Naive thymus-derived CD4-positive, alpha-beta T cell (primary cell): ENCODE measurements at places on chromosomes 7 and 10. TPM values are rescaled to one million over a fixed set of nuclear protein-coding genes. Genes with fewer than 3 reads are reported as not detected.

DNA sequence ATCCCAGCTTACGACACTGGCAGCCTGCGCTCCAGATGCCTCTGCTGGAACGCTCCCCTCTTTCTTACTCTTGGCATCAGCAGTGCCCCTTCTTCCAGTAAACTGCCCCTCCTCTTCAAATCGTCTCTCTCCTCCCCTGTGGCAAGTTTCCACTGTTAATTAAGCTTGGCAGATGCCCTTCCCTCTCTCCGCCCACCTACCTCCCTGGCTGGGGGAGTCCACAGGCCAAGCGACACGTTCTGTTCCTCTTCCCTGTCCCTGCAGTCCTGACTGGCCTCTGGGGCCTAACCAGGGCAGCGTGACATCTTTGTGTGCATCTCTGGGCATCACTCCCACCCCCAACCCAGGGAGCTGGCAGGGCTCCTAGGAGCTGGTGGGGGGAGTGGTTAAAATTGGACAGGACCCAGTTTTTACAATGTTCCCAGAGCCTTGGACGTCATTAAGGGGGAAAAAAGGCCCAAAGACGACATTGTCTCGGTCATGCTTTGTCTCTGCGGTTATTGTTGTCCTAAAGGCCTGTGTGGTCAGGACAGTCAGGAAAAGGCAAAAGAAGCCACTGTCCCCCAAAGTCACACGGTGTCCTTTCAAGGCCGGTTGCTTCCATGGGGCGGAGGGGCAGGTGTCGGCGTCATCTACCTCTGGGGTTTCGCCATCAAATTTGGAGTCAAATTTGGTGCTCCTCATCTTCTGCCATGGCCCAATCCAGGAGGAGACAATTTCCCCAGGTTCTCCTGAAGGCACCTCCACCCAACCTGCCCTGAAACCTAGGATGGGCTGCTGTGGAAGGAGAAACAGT lies 54.2 kb downstream of the DLG5 start:
- DNase-seq: no peak

PLAU gene
- 0.42 TPM for total RNA-seq

DNA sequence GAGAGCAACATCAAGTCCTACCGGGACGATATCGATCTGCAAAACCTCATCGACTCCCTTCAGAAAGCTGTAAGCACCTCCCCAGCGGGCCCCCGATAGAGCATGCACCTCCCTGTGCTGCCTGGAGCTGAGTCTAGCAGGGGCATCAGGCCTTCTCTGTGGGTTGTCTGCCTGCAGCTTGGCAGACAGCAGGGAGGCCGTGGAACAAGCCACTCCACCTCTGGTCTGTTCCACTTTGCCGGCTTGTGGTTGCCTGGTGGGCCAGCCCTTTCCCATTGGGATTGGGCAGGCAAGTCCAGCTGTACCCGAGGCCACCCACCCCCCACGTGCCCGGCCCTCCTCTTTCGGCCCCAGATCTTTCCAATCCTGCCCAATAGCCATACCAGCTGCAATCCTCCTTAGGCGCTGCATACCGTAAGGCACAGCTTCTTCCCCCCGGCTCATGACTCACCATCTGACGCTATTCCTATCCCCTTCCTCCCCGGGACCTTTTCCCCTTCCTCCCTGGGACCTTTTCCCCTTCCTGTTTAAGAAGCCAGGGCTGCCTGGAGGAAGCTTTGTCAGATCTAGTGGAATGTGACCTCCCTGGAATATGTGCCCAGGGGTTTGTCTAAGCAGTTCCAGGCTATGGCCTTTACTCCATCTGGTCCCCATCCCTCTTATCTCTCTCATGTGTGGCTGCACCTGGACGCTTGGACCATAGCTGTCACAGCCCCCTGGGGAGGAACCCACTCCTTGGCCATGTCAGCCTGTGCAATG lies 28.1 kb upstream of the SH2D4B start:
- no peak for DNase-seq

POR gene
- 71.7 TPM for total RNA-seq

GTPBP4 gene
- total RNA-seq: 66.0 and 81.8 TPM in 2 replicates

SP8 gene
- total RNA-seq: not detected

LDB3 gene
- total RNA-seq: not detected

EN2 gene
- total RNA-seq: not detected

DNA sequence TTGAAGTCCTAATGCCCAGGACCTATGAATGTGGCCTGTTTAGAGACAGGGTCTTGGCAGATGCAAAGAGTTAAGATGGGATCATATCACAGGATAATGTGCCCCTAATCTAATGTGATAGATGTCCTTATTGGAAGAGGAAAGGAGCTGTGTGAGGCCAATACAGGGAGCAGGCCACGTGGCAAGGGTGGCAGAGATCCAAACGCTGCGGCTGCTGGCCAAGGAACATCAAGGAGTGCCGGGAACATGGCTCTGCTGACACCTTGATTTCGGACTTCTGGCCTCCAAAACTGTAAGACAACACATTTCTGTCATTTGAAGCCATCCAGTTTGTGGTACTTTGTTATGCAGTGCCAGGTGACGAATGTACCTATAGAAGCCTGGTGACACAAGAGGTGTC lies 37.7 kb upstream of the EZH2 start:
- DNase-seq: no peak

DNA sequence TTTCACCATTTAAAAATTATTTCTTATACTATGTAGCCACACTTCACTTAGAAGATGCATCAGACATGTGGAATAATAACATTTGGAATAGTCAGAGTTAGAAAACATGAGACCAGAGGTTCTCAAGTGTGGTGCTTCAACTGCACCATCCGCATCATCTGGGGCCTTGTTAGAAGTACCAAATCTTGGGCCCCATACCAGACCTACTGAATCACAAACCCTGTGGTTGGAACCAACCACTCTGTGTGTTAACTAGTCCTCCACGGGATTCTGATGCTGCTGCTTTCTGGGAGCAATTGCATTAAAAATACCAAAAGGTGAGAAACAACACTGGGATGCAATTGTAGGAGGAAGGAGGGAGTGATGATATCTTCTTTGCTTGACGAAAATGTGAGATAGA lies 125.2 kb downstream of the GNAT3 start:
- no peak for DNase-seq

MINDY4 gene
- total RNA-seq: 1.3 and 1.4 TPM in 2 replicates

DNA sequence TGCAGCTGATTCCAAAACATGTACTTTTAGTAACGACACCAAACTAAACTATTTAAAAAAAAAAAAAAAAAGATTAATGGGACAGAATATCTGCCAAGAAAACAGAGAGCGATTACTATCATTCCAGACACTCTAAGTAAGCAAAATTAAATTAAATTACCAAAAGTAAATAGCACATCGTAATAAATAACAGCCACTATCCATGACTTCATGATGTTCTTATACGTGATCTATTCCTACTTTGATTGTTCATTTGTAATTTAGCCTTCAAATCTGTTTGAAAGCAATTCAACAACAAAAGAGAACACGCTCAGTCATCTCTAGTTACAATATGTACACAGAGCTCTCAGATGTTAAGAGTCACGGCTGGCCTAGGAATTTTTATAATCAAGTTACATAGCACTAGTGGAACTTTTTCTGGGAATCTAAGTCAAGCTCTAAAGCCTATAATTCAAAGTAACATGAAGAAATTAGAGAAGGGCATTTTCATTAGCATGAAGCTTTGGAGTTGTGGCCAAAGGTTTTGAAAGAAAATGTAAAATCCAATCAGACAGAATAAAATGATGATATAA lies 241.7 kb upstream of the NEBL start:
- DNase-seq: no peak
